Amygdala (tissue), 56 donors: ENCODE measurements at places on chromosomes 4 and X.

GRCh38 chr4:67052814-67053675 lies 492.3 kb downstream of the CENPC start:
- DNase-seq, result no peak

GRCh38 chr4:170088716-170089115 lies 1.0 kb downstream of the AADAT start:
- DNase-seq, result no peak

- DNase-seq, result no peak
Observed at GRCh38 chrX:17737986-17738713, 857 bp downstream of the SCML1 start.

- DNase-seq, result no peak
Observed at GRCh38 chr4:6992728-6993677, 50.2 kb upstream of the TADA2B start.

DNA sequence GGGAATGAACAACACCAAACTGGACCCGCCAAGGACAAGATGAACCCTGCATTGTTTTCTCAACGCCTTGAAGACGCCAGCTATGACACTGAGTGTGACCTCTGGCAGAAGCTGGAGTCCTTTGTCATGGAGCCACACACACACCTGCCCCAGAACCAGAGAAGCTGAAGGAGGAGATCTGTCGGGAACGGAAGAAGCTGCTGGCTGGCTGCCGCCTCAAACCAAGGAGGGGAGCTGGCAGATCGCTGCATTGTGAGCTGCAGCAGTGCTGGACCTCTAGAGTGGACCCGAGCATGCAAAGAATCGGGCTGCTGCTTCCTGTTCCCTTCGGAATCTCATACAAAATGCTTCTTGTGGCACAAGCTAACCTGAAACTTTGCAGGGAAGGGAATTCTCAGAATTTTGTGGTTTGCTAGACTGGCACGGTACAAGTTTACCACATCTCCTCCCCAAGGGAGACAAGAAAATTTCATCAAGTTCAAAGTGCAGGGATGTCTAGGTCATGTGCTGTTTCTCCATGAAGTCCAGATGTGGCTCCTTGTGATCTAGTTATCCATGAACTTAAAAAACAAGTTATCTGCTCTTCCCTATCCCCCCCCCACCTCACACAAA lies 23.4 kb upstream of the GLRB start:
- DNase-seq, result no peak

DNA sequence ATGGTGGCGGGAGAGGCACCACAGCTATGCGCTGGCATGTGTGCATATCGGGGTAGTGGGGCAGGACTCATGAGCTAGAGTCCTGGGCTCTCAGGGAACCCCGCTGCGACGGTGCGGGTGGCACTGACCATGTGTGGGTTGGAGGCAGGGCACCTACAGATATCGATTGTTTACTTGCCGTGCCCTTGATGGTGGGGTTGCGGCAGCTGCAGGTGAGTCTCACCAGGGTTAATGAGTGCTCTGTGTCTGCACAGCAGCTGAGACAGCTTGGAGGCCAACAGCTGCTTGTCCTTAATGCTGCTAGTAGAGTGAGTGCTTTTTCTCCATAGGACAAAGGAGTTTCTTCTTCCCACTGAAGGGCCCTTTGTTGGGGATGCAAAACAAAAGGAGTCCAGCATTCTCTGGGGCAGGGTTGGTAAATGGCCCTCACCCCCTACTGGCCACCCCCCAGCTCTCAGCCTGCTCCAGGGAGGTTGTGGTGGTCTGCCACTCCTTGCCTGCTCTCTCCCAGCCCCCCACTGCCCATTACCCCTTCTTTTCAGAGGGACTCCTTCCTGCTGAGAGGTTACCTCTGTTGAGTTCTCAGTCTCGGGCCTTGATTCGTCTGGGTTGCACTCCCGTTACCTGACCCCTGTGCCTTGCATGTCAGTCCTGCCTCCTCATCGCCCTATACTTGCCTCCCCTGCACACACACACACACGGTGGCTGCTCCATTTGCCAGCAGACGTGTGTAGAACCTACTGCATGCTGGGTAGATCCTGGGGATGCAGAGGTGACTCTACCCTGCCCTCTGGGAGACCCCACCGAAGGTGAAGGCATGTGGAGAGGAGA lies 52.8 kb downstream of the TBC1D14 start:
- DNase-seq, result peak; percentile 73
